Uterus (tissue), 4 donors: ENCODE measurements at places on chromosomes 7 and 10. TPM values are rescaled to one million over a fixed set of nuclear protein-coding genes. Genes with fewer than 3 reads are reported as not detected.

MGAM2 gene
- not detected for total RNA-seq

DNA sequence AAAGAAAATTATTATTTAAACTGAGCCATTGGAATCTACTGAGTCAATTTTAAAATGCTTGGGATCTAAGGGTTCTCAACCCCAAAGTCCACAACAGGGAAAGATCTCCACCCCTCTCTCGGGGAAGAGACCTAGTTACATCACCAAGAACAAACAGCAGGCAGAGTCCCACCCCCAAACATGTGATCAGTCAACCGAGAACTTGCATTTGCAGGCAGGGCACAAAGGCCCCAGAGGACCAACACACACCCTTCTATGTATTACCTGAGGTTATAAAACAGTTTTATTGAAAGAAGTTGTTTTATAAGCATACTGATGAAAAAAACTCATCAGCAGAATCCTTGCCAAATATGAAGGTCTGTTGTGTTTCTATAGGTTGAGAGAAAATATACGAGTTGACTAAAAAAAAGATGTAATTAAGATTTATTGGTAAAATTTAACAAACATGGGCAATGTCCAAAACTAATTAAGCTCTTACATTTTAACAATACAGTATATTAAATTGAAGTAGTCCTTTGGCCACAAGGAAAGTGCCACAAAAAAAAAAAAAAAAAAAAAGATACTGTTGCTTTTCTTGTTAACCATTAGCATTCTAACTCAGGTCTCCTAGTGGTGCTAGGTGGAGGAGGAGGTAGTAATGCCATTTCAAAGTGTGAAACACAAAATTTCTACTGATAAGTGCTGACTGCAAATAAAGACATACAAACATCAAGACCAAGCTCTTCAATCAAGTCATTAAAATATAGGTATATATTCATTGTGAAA is 975 bp upstream of the USP54 start:
- H3K4me3 ChIP-seq = no peak overlapping the region
- H3K4me1 ChIP-seq = no peaks in the 10 kb centered on the region
- H3K27me3 ChIP-seq = no peaks in the 10 kb centered on the region
- H3K27ac ChIP-seq = peak overlapping the region; percentile 76
- no peaks in the 10 kb centered on the region for H3K36me3 ChIP-seq
- peak; percentile 71 for DNase-seq

- no peaks in the 10 kb centered on the region for H3K4me1 ChIP-seq
- no peaks in the 10 kb centered on the region for H3K27me3 ChIP-seq
- H3K4me3 ChIP-seq = no peak overlapping the region
Measured at GRCh38 chr10:4650582-4650981, 175.4 kb upstream of the AKR1E2 start.

- no peak overlapping the region for H3K27ac ChIP-seq
- no peaks in the 10 kb centered on the region for H3K4me1 ChIP-seq
Measured at GRCh38 chr7:22275661-22276060, 81.3 kb downstream of the RAPGEF5 start.

DNA sequence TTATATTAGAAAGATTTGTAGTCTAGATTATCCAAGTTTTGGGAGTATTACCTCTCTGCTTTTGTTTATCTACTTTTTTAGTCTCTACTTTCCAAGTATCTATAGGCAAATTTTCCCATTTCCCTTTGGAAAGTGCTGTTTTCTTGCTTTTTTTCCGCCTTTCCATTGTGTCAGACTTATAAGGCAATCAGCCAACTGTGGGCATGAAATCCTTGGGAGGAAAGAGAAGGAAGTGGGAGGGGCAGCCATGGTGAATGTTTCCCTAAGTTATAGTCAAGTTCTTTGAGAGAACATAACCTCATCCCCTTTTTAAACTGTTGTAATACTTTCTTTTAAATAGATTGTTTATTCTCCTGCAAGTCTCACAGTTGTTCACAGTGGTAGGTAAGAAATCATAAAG is 52.6 kb downstream of the PTEN start:
- H3K4me3 ChIP-seq = no peak overlapping the region
- no peaks in the 10 kb centered on the region for H3K36me3 ChIP-seq
- no peak overlapping the region for H3K27ac ChIP-seq
- H3K27me3 ChIP-seq = no peaks in the 10 kb centered on the region

GRCh38 chr7:99392659-99393354 is 15.6 kb downstream of the PDAP1 start:
- H3K36me3 ChIP-seq = no peaks in the 10 kb centered on the region
- DNase-seq = peak; percentile 80
- H3K4me1 ChIP-seq = no peaks in the 10 kb centered on the region
- peak overlapping the region; percentile 61 for H3K27ac ChIP-seq
- no peaks in the 10 kb centered on the region for H3K27me3 ChIP-seq
